Breast epithelium (tissue), 4 donors: ENCODE measurements at places on chromosomes 12 and 14. TPM values are rescaled to one million over a fixed set of nuclear protein-coding genes. Genes with fewer than 3 reads are reported as not detected.

Gene SAMD15
- 0.32 TPM for total RNA-seq

Gene CFAP54
- 2.9 TPM for total RNA-seq

Gene PTPRQ
- 8.0 TPM for total RNA-seq

Gene TAS2R10
- 1.3 TPM for total RNA-seq

Gene TMEM30B
- total RNA-seq = 20.0 TPM
